Fibroblast of skin of left biceps (primary cell): ENCODE measurements at places on chromosomes 3 and 15.

GRCh38 chr3:64148955-64149653 lies 76.2 kb downstream of the PRICKLE2 start:
- DNase-seq, result no peak

DNA sequence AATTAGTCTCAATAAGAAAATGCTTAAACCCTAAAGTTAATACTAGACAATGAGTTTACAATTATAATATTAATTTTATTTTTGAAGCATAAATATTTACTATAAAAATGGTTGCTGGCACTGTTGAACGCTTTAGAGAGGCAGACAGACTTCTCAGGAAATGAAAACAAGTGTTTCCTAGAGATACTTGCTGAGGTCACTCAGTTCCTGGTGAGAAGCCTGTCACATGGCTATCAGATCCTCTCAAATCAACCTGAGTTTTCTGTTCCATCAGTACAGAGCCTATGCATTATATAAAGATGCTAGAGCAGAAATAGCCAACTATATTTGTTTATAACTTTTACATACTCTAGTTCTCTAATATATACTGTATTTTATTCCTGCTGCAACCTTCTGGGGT lies 109.2 kb downstream of the MYO5A start:
- no peak for DNase-seq

DNA sequence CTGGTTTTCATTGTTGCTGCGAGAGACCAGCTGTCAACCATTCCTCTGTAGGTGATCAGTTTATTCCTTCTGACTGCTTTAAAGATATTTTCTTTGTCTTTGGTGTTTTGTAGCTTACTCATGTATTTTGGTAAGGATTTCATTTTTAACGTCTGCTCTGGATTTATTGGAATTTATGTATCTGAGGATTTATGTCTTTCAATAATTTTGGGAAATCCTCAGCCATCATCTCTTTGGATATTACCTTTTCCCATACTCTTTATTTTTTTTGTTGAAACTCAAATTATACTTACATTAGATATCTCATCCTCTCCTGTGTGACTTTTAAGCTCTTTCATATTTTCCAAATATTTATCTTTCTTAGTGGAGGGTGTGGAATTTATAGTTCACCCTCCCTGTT lies 62.7 kb upstream of the COL8A1 start:
- no peak for DNase-seq

- DNase-seq, result no peak
These were observed 52.6 kb downstream of the NSUN3 start for GRCh38 chr3:94115482-94115881.
